A549 treated with GW870086 at 1 μM for 4 hours (cell line): ENCODE measurements at places on chromosomes 7 and 10. TPM values are rescaled to one million over a fixed set of nuclear protein-coding genes. Genes with fewer than 3 reads are reported as not detected.

The SPDYE6 gene
- total RNA-seq = not detected in 5 replicates

The SLC26A4 gene
- 0.05 to 0.32 TPM (median 0.18 TPM) in 4 of 5 replicates, not detected in the other for total RNA-seq

The NSUN5 gene
- total RNA-seq = 53.5 to 65.1 TPM (median 64.3 TPM) in 5 replicates

The METTL27 gene
- total RNA-seq = 7.1 to 11.1 TPM (median 10.1 TPM) in 5 replicates

The AGAP5 gene
- total RNA-seq = 2.2 to 3.3 TPM (median 2.4 TPM) in 5 replicates

The C10orf67 gene
- 0.05 to 0.17 TPM (median 0.08 TPM) in 3 of 5 replicates, not detected in the others for total RNA-seq

The BBS9 gene
- 3.0 to 3.7 TPM (median 3.5 TPM) in 5 replicates for total RNA-seq

The C1QL3 gene
- not detected in 5 replicates for total RNA-seq

The PDZD7 gene
- 0.67 to 1.3 TPM (median 0.90 TPM) in 5 replicates for total RNA-seq

The ZCWPW1 gene
- 1.1 to 1.6 TPM (median 1.2 TPM) in 5 replicates for total RNA-seq

The PNLIPRP2 gene
- 0.09 TPM in 1 of 5 replicates, not detected in the others for total RNA-seq

The WNT8B gene
- total RNA-seq = not detected in 5 replicates

The MKX gene
- total RNA-seq = not detected in 5 replicates

The HHEX gene
- 12.0 to 13.9 TPM (median 12.4 TPM) in 5 replicates for total RNA-seq

The GPRIN2 gene
- total RNA-seq = 30.6 to 40.9 TPM (median 37.8 TPM) in 5 replicates

The EVX1 gene
- 0.09 to 0.27 TPM (median 0.11 TPM) in 5 replicates for total RNA-seq

The FFAR4 gene
- 0.11 to 0.30 TPM (median 0.16 TPM) in 5 replicates for total RNA-seq

The OPN4 gene
- total RNA-seq = not detected in 5 replicates
